Activated CD8-positive, alpha-beta memory T cell treated with anti-CD3 and anti-CD28 coated beads for 24 hours (primary cell): ENCODE measurements at places on chromosomes 6 and 20.

GRCh38 chr20:61645732-61646131 is 393.7 kb downstream of the CDH4 start:
- no peak for DNase-seq

DNA sequence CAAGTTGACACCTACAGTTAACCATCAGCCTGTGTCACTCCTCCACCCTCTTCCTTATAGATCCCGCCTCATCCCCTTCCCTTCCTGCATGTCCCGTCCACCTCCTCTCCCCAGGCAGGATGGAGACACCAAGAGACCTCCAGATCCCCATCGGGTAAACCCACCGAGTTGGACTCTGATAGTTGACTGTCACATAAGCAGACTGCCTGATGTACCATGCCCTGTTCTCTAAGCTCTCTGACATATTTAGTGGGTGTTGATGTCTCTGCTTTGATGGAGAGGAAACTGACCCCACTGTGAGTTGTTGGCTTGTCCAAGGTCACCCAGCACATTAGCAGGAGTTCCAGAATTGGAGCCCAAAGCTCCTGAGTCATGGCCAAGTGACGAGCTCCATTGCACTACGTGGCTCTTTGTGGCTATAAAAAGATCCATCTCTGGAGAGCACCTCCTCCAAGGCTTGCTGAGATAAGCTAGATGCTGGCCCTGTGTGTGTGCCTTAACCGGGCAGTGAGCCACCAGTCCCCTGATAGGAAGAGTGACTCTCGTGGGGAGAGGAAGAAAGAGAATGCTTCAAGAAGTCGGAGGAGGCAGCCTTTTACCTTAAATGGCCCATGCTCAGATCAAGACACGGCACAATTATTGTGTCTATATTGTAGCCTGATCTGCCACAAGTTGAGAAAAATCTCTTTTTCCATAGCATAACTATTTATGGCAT is 236.0 kb upstream of the ECI2 start:
- peak; percentile 17 for DNase-seq

DNA sequence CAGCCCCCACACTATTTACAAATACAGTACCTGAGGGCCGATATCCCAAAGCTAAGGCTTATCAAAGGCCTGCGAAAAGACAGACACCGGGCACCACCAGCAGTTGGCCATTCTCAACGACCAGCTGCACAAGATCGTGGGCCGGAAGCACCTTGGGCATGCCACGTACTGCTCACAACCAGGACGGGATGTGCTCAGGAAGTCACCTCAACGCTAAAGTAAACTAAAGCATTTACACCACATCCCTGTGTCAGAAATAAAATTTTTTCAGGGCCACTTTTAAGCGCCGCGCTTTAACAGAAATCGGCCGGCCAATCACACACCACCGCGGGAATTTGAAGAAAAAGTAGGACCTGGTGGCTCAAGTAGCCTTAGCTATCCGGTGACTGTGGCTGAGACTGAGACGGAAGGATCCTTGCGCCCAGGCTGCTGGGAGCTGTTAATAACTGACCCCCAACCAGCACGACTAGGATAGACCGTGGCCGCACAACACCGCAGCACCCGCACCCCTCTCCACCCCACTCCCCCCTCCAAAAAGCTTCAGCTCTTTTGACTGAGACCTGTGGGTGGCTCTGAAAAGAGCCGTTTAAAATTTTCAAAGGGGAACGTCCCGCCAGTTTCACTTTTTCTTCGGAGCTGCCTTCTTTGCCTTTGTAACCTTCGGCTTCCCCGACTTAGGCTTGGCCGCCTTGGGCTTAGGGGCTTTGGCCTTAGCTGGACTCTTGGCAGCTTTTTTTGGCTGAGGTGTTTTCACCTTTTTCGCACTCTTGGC is 131.2 kb upstream of the BTN3A2 start:
- DNase-seq: peak; percentile 88

GRCh38 chr6:138383776-138384175 is 6.1 kb downstream of the SMIM28 start:
- no peak for DNase-seq

GRCh38 chr6:170416303-170416702 is 109.7 kb downstream of the FAM120B start:
- no peak for DNase-seq

DNA sequence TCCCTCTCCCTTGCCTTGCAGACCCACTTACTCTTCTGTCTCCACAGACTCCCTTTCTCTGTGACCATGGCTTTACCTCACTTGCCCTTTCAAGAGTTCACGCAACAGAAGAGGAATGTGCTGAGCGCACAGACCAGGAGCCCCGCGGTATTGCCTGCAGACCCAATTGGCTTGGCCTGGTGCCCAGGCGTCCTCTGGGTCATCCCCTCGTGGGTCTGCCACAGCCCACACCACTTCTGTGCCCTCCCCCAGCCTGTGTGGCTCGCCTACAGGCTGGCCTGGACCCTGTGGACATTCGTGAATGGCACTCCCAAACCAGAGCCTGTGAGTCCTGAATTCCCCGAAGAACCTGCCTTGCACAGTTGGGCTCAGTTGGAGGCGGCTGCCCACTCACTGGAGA is 15.3 kb upstream of the NINL start:
- DNase-seq: no peak

- no peak for DNase-seq
These were observed 153.5 kb downstream of the ZMYND8 start for GRCh38 chr20:47202733-47203667.

GRCh38 chr6:149084808-149085556 is 232.5 kb upstream of the TAB2 start:
- DNase-seq: no peak

DNA sequence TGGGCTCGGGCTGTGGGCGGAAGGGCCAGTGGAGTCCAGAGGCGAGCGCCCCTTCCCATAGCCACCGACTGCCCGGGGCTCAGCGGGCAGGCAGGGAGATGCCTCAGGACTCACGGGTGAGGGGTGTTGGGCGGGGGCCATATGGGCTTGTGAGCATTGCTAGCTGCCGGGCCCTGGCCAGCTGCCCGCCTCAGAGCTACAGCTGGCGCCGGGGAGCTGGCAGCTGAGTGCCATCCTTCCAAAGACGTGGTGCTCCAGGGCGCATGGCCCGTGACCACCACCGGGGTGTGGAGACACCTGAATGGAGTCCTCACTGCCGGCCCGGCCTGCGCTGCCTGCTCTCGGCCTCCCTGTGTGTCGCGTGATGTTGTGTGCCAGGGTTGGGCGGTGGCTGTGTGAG is 10.6 kb upstream of the RBBP8NL start:
- DNase-seq: no peak

GRCh38 chr6:87572021-87572420 is 17.8 kb downstream of the RARS2 start:
- DNase-seq: no peak

- DNase-seq: no peak
These were observed 8.0 kb upstream of the STX7 start for GRCh38 chr6:132520953-132521352.
